GM12878 (cell line): ENCODE measurements at places on chromosomes 3 and 15.
A peak's percentile ranks its signal among the peaks of the same experiment; 100 is the strongest.

- DNase-seq: no peak
These were observed 379.7 kb upstream of the EPHA6 start for GRCh38 chr3:96434651-96435050.

GRCh38 chr3:161339517-161340500 lies 31.5 kb downstream of the SPTSSB start:
- DNase-seq: no peak

DNA sequence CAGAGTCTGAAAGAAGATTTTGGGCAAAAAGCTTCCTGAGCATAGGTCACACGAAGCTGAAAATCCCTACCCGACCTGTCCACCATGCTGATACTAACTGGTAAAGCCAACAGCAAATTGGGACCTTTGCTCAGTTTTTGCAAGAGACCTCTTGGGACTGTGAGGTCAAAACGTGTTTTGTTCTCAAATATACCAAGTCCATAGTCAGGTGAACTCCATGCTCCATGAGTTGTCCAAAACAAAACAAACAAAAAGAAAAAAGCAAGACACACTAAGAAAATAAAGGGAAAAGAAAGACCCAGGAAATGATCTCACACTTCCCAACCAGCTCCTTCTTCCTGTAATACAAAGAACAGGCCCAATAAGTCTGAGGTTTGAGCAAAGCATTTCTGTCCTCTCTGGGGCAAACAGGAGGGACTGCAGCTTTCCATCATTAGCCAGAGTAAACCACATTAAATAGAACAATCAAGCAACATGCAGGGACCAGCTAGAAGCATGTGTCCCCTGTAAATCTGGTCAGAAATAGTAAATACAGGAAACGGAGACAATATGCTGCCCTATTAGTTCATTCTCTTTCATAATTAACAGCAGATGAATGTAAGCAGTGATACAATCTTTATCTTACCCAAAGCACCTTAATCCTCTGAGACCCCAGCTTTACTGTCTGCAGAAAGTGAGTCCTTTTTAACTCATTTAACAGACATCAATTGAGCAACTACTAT lies 125.0 kb upstream of the LIPC start:
- no peak for DNase-seq

- DNase-seq: no peak
These were observed 88.6 kb downstream of the LPP start for GRCh38 chr3:188242436-188243123.

DNA sequence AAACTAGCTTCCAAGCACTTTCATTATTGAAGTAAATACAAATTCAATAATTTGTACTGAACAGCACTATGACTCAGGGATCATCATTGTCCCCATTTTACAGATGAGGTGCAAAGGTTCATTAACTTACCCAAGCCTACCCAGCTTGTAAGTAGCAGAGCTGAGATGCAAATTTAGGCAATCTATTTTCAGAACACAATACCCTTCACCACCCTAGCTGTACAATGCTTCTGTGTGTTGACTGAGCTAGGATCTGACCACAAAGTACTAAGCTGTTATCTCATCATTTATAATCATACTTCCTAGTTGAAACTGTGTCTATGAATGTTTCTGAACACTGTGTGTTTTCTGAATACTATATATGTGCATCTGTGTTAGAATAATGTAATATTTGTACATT lies 3.2 kb upstream of the ILDR1 start:
- peak; percentile 92 for DNase-seq

DNA sequence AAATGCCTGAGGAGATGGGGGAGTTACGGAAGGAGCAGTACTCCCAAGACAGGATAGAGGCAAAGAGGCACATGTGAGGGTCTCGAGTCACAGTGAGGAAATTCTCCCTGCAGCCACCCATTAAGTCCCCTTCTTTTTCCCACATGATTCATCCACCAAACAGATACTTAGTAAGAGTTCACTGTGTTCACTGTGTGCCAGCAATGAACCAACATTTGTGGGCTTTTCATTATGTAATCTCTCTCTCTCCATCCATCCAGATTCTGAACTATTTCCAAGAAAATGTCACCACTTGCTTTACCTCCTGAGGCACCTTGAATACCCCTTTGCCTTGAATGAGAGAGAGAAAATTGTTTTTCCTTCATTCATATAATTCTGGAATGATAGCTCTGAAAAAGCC lies 24.6 kb upstream of the LRRFIP2 start:
- DNase-seq: no peak
